ENCODE measurements at places on chromosomes 5 and 9. TPM values are rescaled to one million over a fixed set of nuclear protein-coding genes. Genes with fewer than 3 reads are reported as not detected.
A peak's percentile ranks its signal among the peaks of the same experiment; 100 is the strongest.

Gene DOK3
- total RNA-seq, result 13.7 TPM

Gene BASP1
- 86.3 TPM for total RNA-seq

DNA sequence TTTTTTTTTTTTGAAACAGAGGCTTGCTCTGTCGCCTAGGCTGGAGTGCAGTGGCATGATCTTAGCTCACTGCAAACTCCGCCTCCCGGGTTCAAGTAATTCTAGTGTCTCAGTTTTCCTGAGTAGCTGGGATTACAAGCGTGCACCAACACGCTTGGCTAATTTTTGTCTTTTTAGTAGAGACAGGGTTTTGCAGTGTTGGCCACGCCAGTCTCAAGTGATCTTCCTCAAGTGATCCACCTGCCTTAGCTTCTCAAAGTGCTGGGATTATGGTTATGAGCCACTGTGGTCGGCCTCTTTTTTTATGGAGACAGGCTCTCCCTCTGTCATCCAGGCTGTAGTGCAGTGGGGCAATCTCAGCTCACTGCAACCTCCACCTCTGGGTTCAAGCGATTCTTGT lies 82.9 kb downstream of the RAB24 start:
- H3K36me3 ChIP-seq, result peaks cover 18% of the 10 kb centered on the region
- H3K4me3 ChIP-seq, result no peak overlapping the region
- DNase-seq, result no peak
- no peaks in the 10 kb centered on the region for H3K27me3 ChIP-seq
- H3K27ac ChIP-seq, result no peak overlapping the region
- peaks cover 5% of the 10 kb centered on the region for H3K4me1 ChIP-seq

GRCh38 chr5:74130155-74130897 lies 504.3 kb downstream of the ARHGEF28 start:
- DNase-seq, result no peak
- no peak overlapping the region for H3K27ac ChIP-seq
- no peak overlapping the region for H3K4me3 ChIP-seq
- peaks cover 11% of the 10 kb centered on the region for H3K4me1 ChIP-seq
- no peaks in the 10 kb centered on the region for H3K36me3 ChIP-seq

- no peak for DNase-seq
- H3K27ac ChIP-seq, result no peak overlapping the region
- peaks cover 6% of the 10 kb centered on the region for H3K36me3 ChIP-seq
- H3K4me3 ChIP-seq, result no peak overlapping the region
- H3K27me3 ChIP-seq, result no peaks in the 10 kb centered on the region
Observed at GRCh38 chr5:143205386-143205785, 198.1 kb downstream of the NR3C1 start.

Gene SHISAL2B
- total RNA-seq, result 0.51 TPM

Gene C9orf50
- total RNA-seq, result 0.27 TPM

Gene RPP25L
- 29.3 TPM for total RNA-seq

- H3K27ac ChIP-seq, result no peak overlapping the region
- no peak for DNase-seq
- H3K27me3 ChIP-seq, result peaks cover 2% of the 10 kb centered on the region
- peaks cover 17% of the 10 kb centered on the region for H3K4me1 ChIP-seq
Observed at GRCh38 chr5:158051036-158051435, 192.1 kb upstream of the CLINT1 start.

DNA sequence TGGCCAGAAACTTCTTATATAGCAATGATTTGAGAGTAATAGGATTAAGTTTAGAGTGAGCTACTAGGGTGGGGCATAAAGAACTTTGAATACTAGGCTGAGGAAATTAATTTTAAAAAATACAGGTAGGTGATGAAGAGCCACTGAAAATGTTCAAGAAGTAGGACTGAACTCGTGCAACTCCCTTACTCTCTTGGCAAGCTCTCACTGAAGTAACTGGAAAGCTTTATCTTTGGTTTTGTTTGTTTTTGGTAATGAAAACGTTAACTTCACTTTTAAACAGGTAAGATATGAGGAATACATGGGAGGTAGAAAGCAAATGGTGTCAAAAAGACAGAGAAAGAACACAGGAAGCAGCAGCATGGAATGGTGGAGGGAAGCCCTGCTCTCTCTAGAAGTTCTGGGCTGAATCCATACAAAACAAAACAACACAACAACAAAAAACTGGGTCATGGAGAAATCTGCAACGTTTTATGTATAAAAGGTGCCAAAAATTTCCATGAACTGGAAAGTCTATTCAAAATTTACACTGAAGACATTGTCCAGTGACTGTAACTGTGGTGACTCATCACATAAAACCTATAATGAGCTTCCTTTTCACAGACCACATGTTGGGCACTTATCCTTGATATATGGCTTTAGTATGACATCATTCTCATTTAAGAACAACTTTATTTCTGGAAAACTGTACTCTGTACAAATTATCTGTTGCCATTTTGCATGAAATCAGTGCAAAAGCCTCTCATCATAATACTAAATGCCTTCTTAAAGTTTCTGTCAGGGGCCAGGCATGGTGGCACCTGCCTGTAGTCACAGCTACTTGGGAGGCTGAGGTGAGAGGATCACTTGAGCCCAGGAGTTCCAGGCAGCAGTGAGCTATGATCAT lies 91.2 kb upstream of the CHD1 start:
- no peak overlapping the region for H3K4me3 ChIP-seq
- no peak overlapping the region for H3K27ac ChIP-seq
- no peaks in the 10 kb centered on the region for H3K27me3 ChIP-seq
- H3K4me1 ChIP-seq, result peaks cover 5% of the 10 kb centered on the region
- no peak for DNase-seq
- no peaks in the 10 kb centered on the region for H3K36me3 ChIP-seq

DNA sequence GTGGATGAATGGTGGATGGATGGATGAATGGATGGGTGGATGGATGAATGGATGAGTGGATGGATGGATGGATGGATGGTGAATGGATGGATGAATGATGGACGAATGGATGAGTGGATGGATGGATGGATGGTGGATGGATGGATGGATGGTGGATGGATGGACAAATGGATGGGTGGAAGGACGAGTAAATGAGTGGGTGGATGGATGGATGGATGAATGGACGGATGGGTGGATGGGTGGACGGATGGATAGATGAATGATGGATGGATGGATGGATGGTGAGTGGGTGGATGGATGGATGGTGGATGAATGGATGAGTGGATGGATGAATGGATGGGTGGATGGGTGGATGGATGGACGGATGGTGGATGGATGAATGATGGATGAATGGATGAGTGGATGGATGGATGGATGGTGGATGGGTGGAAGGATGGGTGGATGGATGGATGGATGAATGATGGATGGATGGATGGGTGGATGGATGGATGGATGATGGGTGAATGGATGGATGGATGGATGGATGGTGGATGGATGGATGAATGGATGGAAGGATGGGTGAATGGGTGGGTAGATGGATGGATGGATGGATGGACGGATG lies 58.6 kb downstream of the VAV2 start:
- no peak for DNase-seq
- H3K27me3 ChIP-seq, result no peaks in the 10 kb centered on the region
- no peak overlapping the region for H3K4me3 ChIP-seq
- no peak overlapping the region for H3K27ac ChIP-seq
- H3K4me1 ChIP-seq, result peaks cover 24% of the 10 kb centered on the region

DNA sequence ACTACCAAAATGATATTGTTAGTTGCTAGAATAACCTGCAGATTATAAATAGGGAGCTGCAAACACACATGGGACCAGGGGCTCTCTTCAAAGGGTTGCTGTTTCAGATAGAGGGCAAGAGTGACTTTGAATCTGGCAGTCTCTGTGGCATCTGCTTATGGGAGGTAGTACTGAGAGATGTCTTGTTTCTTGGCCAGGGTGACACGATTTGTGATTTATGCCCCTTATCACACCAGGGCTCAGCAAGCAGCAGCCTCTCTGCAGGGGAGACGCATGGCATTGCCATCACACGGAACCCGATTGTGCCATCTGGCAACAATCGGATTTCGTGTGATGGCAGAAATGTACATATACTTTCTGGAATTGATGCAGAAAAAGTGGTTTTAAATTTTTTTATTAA lies 615.6 kb downstream of the ZNF608 start:
- no peak overlapping the region for H3K27ac ChIP-seq
- no peak for DNase-seq
- H3K36me3 ChIP-seq, result no peaks in the 10 kb centered on the region
- peaks cover 32% of the 10 kb centered on the region for H3K4me1 ChIP-seq

- no peak overlapping the region for H3K4me3 ChIP-seq
- DNase-seq, result no peak
- H3K27me3 ChIP-seq, result no peaks in the 10 kb centered on the region
- H3K4me1 ChIP-seq, result peaks cover 3% of the 10 kb centered on the region
Observed at GRCh38 chr9:5642170-5642569, 13.3 kb downstream of the RIC1 start.

DNA sequence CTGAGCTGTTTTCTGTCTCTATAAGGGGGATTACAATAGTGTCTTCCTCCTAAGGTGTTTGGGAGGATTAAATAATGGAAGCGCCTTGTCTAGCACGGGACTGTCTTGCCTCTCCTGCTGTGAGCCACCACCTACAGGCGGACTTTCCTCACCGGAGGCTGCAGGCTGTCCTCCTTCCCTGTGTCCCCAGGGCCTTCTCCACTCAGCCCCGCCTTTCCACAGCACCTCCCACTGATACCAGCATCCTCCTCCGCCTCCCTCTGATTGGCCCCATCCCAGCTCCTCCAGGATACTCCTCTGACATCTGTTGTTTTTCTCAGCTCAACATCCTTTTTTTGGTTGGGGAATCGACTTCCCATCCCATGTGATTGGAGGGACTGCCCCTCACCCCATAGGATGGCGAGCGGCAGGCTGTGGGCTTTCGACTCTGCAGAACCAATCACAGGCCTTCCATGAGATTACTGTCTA lies 851 bp upstream of the ZDHHC12 start:
- DNase-seq, result no peak
- H3K4me1 ChIP-seq, result peaks cover 13% of the 10 kb centered on the region
- no peaks in the 10 kb centered on the region for H3K27me3 ChIP-seq
- H3K4me3 ChIP-seq, result peak overlapping the region; percentile 91
- no peaks in the 10 kb centered on the region for H3K36me3 ChIP-seq

Gene RFESD
- total RNA-seq, result 4.2 TPM

- no peaks in the 10 kb centered on the region for H3K36me3 ChIP-seq
- no peak for DNase-seq
- H3K4me1 ChIP-seq, result peaks cover 5% of the 10 kb centered on the region
- no peak overlapping the region for H3K4me3 ChIP-seq
- no peak overlapping the region for H3K27ac ChIP-seq
Observed at GRCh38 chr5:53430618-53431252, 49.7 kb upstream of the FST start.

DNA sequence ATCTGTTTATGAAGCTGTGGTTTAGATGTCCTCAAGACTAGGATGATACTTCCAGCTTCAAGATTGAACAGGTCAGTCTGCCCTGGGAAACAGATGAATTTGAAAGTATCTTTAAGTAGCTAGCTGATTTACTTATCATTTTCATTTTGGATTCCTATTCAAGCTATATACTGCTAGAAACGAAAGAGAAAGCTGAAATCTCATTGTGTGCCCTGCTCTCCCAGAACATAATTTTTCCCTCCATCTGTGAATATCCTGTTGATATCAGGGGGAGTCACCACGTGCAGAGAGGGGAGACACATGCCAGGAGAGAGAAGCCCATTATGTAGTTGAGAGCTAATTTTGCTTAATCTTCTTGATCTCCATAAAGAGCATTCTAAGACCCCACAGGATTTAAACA lies 439.1 kb downstream of the NR2F1-AS1 start:
- peaks cover 6% of the 10 kb centered on the region for H3K27me3 ChIP-seq
- H3K27ac ChIP-seq, result no peak overlapping the region
- DNase-seq, result no peak
- H3K4me3 ChIP-seq, result no peak overlapping the region

- no peak for DNase-seq
- no peak overlapping the region for H3K4me3 ChIP-seq
- peaks cover 1% of the 10 kb centered on the region for H3K36me3 ChIP-seq
- H3K27me3 ChIP-seq, result no peaks in the 10 kb centered on the region
- H3K4me1 ChIP-seq, result peaks cover 10% of the 10 kb centered on the region
Observed at GRCh38 chr9:91746904-91747303, 203.1 kb downstream of the ROR2 start.

DNA sequence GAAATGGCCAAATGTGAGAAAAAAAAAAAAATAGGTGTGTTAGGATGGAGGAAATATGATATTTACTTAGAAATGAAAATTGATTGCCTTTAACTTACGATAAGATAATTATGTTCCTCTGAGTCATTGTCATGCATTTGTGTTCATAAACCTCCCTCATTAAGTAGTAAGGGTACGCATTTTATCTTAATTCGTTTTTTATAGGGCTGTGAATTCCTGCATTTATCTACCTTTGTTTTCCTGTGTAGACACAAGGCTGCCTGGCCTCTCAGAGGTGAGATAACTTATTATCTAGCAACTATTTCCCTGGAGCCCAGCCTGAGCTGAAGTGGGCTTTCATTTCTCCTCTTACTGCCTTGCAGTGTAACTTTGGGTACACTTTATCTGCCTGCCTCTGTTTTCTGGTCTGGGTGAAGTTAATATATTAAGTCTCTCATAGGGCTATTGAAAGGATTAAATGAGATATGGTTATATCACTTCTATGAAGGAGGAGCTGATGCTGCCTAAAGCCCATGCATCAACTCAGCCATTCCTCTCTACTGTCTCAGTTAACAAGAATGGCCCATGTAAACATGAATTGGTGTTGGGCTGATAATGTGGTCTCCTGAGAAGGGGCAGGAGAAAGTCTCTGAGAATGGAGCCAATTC lies 103.8 kb upstream of the KLF4 start:
- H3K27ac ChIP-seq, result no peak overlapping the region
- H3K27me3 ChIP-seq, result peaks cover 79% of the 10 kb centered on the region
- no peaks in the 10 kb centered on the region for H3K36me3 ChIP-seq
- peaks cover 14% of the 10 kb centered on the region for H3K4me1 ChIP-seq

GRCh38 chr5:148793261-148793660 lies 33.1 kb upstream of the ADRB2 start:
- no peak overlapping the region for H3K4me3 ChIP-seq
- no peak for DNase-seq
- peaks cover 20% of the 10 kb centered on the region for H3K27me3 ChIP-seq

Gene SLC46A2
- not detected for total RNA-seq

- no peak overlapping the region for H3K4me3 ChIP-seq
- H3K27ac ChIP-seq, result no peak overlapping the region
- peaks cover 34% of the 10 kb centered on the region for H3K4me1 ChIP-seq
- no peaks in the 10 kb centered on the region for H3K27me3 ChIP-seq
- DNase-seq, result no peak
- H3K36me3 ChIP-seq, result no peaks in the 10 kb centered on the region
Observed at GRCh38 chr9:127972236-127972871, 8.4 kb downstream of the EEIG1 start.

DNA sequence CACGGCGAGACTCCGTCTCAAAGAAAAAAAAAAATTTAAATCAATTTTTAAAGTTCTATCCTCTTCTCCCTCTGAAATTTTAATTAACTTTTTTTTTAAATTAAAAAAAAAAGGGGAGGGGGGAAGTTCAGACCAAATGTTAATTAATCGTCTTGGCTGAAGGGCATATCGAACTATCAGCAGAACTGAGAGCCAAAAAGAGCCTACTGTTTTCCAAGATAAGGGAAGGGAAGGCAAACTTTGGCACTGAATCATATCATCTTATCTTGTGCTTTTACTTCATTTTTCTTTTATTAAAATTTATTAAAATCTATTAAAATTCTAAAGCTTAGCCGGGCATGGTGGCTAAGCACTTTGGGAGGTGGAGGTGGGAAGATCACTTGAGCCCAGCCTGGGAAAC lies 45.9 kb upstream of the MTMR12 start:
- peaks cover 41% of the 10 kb centered on the region for H3K36me3 ChIP-seq
- no peaks in the 10 kb centered on the region for H3K4me1 ChIP-seq
- no peak overlapping the region for H3K27ac ChIP-seq
- DNase-seq, result no peak
- H3K27me3 ChIP-seq, result no peaks in the 10 kb centered on the region

Measured in progenitor cell of endocrine pancreas (in vitro differentiated cells).